DMS 273 treated with DMSO at 0.1 percent for 48 hours (cell line): ENCODE measurements at places on chromosomes 4 and X.

DNA sequence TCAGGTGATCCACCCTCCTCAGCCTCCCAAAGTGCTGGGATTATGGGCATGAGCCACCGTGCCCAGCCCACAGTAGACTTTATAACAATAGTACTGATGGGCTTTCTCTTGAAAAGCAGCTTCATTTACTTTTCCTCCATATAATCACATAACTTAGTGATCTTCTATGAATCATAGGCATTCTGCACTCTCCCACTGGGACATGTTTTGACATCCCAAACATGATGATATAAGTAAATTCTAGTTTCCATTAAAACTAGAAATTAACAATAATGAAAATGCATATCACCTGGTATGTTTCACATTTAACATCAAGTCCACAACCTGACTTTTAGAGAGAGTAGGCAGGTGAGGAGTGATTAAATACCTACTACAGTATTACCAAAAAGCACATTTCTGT, 96.5 kb downstream of the CAMK2D start:
- no peak for DNase-seq

DNA sequence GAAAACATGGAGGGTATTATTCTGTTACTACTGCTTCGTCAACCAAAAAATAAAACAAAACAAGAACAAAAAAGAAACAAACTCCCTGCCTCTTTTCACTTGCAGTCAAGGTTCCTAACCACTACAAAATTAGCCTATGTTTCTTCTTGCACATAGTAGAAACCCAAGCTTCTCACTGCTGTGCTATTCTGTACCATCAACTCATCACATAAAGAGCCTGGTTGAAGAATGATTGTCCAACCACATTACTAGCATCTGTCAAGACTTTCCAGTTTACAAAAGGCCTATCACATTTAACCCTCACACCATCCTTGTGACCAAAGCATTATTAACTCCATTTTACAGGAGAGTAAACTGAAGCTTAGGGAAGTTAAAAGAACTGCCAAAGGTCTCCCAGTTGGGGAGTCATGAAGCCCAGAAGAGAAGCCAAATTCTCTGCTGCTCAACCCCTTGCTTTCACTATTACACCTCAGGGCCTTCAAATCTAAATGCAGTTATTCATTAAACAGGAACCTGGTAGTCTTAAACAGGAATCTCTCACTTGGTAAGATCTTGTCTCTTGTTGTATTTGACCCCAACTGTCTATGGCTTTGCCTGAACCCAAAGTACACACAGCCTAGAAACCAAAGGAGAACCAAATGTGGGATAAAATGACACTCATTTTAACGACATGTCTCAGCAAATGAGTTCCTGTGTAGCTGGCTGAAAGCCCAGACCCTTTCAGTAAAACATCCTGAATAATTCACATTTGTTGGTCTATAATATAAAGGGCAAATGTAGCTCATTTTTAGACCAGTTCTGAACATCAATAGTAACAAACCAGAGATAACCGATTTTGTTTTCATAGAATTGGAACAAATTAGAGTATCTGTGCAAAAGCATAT, 8.6 kb downstream of the F9 start:
- DNase-seq = no peak

DNA sequence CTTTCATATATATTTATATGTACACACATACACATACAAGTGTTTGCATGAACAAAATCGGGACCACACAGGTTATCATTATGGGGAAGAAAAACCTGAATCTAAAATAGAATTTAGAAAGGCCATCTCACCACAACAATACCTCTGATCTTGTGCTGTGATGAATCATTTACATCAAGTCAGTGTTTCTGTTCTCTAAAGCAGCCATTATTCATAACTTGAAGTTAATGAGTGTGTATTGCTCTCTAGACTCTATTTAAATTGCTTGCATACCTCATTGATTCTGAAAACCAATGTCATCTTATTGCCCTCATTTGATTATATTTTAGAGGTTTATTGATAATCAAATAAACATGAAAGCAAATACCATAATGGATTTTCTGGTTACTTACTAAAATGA, 71.6 kb downstream of the FAM114A1 start:
- no peak for DNase-seq

DNA sequence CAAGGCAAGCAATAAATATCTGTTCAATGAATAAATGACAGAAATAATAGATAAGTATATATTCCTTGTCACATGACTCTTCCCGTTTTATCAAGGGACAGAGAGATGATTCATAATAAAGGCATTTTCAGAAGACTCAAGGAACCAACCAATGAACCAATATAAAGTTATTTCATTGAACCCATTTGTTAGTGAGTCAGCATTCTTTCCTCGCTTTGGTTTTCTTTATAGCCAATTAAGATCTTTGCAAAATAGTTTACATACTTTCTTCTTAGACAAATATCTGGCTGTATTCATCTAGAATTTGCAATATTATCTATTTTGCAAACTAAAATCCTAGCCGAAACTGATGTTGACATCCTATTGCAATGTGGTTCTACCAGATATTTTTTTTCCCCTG, 269.4 kb downstream of the IL15 start:
- no peak for DNase-seq

DNA sequence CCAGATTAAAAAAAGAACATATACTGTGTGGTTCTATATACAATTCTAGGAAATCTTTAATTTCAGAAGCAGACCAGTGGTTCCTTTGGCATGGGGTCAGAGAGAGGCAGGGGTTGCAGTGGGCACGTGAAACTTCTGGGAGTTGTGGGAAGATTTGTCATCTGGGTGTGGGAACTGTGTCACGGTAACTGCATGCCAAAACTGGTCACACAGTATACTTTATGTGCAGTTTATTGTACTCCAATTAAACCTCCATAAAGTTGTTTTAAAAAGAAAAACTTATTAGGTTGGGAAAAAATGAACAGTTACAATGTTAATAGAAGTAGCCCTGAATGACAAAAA, 26.7 kb upstream of the STS start:
- no peak for DNase-seq

DNA sequence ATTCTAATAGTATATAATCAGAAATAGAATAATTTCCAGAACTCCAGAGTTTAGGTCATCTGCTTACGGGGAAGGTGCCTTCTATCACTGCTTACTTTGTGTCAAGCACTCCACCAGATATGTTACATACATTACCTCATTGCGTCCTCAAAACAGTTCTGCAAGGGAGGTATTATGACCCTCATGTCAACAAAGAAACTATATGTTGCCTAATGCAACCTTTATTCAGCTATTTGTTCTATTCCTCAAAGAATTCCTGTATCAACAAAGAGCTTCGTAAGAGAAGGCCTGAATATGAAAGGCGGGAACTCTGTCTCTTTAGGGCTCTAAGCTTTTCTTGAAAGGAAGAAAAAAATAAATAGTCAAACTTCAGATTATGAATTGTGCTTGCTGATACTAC, 114.7 kb downstream of the PDLIM5 start:
- DNase-seq = no peak
